ENCODE measurements at places on chromosomes 1 and 21.

GRCh38 chr21:42609811-42610210 lies 43.6 kb upstream of the PDE9A start:
- no peak for DNase-seq

DNA sequence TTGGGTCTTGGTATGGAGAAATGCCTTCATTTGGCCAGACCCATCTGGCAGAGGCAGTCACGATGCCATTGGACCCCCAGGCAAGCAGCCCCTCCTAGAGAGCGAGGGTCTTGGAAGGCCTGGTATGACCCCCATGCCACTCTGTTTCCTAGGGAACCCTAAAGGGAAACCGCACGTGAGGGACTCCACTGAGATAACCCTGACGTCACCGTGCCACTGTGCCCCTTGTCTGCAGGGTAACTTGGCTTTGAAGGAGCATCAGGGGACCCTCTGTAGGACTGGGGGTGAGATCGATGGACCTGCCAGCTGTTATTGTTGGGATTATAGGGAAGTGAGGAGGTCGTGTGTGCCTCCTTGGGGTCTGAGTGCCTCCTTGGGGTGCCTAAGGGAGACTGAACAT lies 34.5 kb downstream of the ABCG1 start:
- DNase-seq = no peak

- DNase-seq = no peak
These were observed 121.0 kb downstream of the VAV3 start for GRCh38 chr1:107843989-107844388.

GRCh38 chr1:164731161-164731876 lies 172.3 kb downstream of the PBX1 start:
- no peak for DNase-seq

DNA sequence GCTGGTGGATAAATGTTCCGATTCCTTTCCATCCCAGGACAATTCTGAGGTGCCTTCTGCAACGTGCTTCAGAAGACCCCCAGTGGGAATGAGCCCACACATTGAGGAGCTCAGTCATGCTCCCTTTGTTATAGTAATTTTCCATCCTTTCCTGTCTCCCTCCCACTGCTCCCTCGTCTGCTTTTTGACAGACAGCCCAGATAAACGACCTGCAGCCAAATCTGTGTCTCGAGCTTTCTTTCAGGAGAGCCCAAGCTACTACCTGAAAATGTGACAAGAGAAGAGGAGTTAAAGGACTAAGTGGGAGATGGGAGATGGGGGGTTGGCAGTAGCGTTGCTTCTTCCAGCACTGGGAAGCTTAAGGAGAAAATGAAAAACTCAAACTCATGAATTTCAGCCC lies 65.9 kb upstream of the LRRN2 start:
- DNase-seq = no peak

- no peak for DNase-seq
These were observed 62.5 kb downstream of the CD58 start for GRCh38 chr1:116508085-116508983.

DNA sequence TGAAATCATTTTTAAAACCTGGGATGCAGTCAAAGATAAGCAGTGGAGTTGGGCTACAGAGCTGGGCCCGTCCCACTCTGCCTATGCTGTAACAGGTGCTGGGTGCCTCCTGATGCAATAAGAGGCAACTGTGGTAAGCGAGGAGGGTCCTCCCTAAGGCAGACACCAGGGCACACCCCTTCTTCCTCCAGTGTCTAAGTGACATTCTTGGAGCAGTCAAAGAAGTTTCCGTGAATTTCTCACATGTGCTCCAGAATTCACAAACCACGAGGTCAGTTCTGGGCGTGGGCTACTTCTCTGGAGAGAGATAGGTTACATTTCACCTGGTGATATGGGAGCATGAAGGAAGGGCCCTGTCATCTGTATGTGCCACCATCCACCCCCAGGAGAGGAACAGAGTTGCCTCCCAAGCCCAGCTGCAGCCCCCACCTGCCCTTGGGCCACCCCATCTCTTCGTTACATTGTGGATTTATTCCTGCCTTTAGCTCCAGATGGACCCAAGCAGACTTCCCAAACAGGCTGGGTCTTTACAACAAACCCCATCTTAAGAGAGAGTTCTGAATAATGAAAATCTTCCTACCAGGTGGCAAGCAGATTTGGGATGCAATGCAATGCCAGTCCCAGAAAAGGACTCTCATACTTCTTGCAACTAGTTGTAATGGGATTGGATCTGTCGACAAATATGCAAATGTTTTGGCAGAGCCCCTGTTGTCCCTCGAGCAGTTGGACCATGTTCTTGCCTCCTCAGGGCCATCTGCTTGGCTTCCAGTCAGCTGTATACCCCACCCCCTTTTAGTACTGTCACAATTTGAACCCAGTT lies 82.5 kb upstream of the CNTN2 start:
- no peak for DNase-seq

DNA sequence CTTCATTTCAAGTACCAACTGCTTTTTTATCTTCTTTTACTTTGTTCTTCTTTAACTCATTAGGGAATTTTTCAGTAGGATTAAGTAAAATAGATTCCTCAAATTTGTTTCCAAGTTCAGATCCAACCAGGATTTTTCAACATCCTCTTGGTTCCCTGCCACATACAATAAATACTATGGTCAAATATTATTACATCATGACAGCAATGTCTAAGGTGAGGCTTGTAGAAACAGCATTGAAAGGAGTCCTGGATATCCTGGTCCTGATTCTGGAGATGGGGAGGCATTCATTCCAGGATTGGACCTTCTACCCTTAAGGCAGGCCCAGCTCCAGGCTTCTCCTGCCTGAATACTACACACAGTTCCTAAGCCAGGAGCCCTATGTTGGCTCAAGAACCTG lies 80.2 kb upstream of the F3 start:
- peak; percentile 45 for DNase-seq

GRCh38 chr1:230430499-230430898 lies 4.4 kb upstream of the PGBD5 start:
- no peak for DNase-seq

DNA sequence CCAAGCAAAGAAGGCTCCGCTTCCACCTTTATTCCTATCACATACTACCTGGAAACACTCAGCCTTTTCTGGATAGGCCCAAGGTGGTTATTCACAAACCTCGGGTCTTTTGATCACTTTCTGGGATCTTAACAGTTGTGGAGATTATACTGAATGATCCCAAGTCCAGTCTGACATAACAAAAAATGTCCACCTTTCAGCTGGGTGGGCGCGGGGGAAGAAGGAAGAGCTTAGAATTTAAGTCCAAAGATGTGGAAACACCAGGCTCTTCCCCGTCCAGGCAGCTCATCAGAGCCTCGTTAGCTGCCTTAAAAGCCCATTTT lies 338 bp upstream of the C1orf53 start:
- DNase-seq = no peak

- no peak for DNase-seq
These were observed 5.8 kb downstream of the HAO2 start for GRCh38 chr1:119374208-119374874.

- peak; percentile 44 for DNase-seq
These were observed 18.6 kb downstream of the NTPCR start for GRCh38 chr1:232968965-232969364.

DNA sequence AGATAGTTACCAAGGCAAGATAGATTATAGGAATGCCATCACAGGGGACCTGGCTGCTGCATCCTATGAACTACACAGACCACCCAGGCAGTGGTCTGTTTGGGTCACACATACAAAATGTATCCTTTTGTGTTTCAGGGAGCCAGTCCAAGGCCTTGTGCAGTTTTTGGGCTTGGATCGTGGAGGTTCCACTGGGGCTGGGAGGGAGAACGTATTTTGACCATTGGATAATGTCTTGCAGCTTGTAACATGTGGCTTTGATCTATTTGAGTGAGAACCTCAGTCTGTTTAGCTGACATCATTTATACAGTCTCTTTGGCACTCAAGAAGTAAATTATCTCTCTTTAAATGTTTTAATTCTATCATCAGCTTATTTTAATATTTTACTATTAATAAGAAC lies 147.3 kb downstream of the DUSP10 start:
- DNase-seq = no peak

- peak; percentile 61 for DNase-seq
These were observed 79.3 kb downstream of the SIK1 start for GRCh38 chr21:43347461-43348169.

GRCh38 chr21:28253961-28254360 lies 738.7 kb downstream of the LTN1 start:
- DNase-seq = peak; percentile 23

- DNase-seq = no peak
These were observed 137.8 kb downstream of the GREM2 start for GRCh38 chr1:240474133-240474614.

DNA sequence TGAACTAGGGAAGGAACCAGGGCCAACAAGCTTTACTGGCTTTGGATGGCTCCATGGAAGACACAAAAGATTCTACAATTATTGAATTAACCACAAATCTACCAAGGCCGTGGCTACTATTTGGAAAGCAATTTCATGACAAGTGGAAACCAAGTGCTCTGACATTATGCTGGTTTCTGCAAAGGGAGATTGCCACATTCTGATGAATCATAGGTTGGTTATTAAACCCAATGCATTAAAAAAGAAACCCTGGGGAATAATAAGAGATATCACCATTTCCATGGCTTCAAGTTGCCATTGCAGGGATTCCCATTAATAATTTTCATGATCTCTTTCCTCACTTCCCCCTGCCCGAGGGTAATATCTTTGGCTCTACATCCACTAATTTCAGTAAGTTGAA lies 359.2 kb upstream of the NCAM2 start:
- DNase-seq = peak; percentile 76

DNA sequence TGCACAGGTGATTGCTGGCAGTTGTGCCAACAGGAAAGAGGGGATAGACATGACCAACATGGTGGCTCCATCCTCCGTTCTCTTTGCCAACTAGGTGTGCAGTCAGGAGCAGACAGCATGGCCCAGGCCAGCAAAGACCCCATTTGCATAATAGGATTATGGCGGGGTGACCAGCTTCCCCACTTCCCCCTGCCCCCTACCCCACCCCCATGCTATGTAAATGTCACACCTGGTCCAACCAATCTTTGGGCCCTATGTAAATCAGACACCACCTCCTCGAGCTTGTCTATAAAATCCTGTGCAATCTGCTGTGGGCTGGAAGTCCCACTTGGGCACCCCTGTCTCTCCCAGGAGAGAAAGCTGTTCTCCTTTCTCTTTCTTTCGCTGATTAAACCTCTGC lies 146.0 kb downstream of the SLC30A10 start:
- DNase-seq = no peak

- no peak for DNase-seq
These were observed 1.4 kb downstream of the TOMM20 start for GRCh38 chr1:235127203-235127602.

All from fibroblast of upper back skin (primary cell).